Epithelial cell of proximal tubule (primary cell): ENCODE measurements at places on chromosomes 4 and X.
A peak's percentile ranks its signal among the peaks of the same experiment; 100 is the strongest.

- no peak for DNase-seq
Observed at GRCh38 chr4:166838975-166839614, 395.2 kb downstream of the SPOCK3 start.

GRCh38 chr4:16083241-16084191 lies at the start of gene PROM1:
TSS of gene PROM1 (minus strand) at chr4:16084023. CDS start at chr4:16075906, 8,117 bp downstream.
- no peak for DNase-seq

DNA sequence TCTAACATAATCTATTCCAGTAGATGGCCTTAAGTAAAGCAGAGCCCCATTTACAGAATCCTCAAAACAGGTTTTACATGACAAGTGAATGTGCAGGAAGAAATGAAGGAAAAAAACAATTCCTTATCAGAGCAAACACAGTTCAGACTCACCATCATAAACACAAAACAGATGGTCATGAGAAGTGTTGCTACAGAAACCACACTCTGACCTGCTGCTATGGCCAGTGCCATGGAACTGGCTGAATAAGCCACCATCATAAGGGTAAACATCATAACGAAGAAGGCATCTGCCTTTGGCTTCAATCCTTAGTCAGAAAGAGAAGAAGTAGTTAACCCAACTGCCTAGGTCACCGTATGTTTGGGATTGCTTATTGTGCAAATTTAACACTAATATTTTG lies 61.1 kb downstream of the ABCG2 start:
- no peak for DNase-seq

DNA sequence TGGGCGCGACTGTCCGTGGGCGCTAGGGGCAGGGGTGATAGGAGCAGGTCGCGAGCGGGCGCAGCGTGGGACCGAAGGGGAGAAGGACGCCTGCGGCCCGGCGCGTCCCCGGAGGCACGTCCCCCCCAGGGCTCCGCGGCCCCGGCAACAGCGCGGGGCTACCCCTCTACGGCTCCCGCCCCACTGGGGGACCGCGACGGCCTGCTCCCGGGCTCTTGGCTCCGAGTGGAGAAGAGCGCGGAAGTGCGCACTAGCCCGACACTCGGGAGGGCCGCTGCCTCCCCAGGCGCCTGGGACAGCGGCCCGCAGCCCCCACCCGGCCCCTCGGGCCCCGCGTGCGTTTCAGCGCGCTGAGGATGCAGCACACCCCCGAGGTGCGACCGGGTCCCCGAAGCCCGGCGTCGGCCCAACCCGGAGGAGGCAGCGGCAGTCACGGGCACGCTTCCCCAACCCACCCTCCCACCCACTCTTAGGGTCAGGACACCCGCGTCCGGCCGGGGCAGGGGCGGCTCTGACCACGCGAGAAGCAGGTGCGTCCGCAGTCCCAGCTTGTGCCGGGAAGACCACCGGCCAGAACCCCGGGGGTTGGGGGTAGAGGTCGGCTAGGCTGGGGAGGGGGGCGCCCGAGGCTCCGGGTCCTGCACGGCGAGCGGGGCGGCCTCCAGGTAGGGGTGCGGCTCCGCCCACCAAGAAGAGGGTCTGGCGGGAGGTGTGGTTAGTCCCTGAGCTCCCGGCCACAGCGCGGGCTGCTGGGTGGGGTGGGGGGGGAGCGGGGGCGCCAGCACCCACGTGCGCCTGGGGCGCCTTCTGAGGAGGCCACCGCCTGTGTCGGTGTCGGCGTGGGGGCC lies 18.5 kb upstream of the NAT8L start:
- no peak for DNase-seq

DNA sequence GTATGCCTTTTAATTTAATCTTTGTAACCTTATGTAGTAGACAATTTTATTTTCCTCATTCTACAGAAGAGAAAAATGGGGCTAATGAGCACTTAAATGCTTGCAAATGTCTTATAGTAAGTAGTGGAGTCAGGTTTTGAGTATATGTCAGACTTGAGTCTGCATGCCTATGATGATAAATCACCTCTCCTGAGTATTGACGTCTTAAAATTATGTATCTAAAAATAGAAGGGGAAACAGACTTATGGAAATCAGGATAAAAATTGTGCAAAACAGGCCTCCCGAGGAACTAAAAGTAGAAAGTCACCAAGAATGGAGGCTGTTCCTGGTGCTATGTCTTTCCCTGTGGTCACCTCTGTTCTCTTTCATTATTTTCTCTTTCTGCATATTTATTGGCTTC lies 92.7 kb downstream of the STIM2 start:
- no peak for DNase-seq

GRCh38 chrX:42967681-42968300 lies 189.8 kb upstream of the PPP1R2C start:
- DNase-seq, result no peak

GRCh38 chrX:15598026-15598425 lies 2.7 kb downstream of the ACE2 start:
- DNase-seq, result no peak

DNA sequence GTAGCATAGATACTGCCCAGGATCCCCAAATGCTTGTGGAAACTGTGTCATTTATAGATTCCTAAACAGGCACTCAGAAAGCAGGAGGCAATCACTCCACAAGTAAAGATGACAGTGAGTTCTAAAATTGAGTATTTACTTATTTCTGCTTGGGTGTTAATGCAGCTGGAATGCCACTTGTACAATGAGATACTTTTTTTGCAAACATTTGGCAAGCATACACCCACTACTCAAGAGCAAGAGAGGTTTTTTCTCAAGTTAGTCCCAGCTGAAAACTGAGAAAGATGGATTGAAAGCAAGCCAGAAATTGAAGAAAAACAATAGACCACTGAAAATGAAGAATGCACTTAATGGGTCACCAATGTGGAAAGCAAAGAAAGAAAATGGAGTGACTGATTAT lies 22.5 kb downstream of the GABRA3 start:
- no peak for DNase-seq

DNA sequence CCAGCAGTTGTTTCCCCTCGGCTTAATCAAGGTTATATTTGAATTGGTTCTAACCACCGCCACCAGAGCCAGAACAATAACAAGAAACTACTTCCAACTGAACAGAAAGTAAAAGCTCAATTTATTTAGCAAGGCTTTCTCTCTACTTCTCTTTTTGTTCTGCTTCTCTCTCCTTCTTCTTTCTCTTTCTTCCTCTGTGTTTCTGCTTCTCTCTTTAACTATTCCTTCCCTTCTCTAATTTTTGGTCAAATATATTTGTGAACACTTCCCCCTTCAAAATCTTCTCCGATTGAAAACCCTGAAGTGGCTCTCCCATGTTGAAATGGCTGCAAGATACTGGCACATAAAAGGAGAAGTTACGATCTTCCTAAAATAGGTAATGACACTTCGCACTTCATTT lies 1195.9 kb upstream of the PRKX start:
- no peak for DNase-seq

- no peak for DNase-seq
Observed at GRCh38 chr4:52853351-52853750, 8.8 kb upstream of the RASL11B start.

GRCh38 chr4:52996261-52997131 lies 134.4 kb downstream of the RASL11B start:
- DNase-seq, result no peak

- DNase-seq, result no peak
Observed at GRCh38 chr4:66574145-66574978, 904.1 kb upstream of the EPHA5 start.

- DNase-seq, result no peak
Observed at GRCh38 chr4:80171251-80171650, 26.1 kb upstream of the PRDM8 start.

- DNase-seq, result no peak
Observed at GRCh38 chr4:38354872-38355271, 309.1 kb upstream of the KLF3 start.

DNA sequence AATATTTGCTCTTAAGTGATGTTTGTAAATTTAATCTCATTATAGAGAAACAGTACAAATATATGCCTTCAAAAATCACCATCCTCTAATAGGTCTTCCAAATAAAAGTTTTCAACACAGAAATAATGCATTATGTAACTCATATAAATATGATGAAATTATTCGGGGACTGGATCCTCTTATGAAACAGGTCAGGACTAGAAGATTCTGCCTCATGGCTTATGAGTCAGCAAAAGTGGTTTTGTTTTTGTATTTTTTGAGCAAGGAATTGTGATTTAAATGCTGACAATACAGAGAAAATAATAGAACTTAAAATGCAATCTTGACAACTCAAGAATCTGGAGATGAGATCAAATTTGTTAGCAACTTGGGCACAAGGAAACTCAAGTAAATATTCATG lies 179.7 kb upstream of the NDP start:
- DNase-seq, result no peak

DNA sequence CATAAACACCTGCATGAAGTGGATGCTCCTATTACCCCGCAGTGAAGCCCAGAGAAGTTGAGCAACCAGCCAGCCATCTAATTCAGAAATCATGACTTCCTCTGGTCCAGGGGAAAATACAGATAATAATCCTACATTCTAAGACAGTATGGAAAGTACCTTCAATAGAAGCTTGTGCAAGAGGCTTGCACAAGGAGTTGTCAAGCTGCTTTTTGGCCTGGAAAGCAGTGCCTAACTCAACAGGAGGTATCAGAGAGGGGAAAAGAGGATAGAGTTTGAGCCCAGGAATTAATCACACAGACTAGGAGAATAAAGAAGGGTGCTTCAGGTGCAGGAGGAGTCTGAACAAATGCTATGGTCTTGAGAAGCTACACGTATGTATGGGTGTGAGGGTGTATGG lies 26.7 kb downstream of the TMEM192 start:
- no peak for DNase-seq

DNA sequence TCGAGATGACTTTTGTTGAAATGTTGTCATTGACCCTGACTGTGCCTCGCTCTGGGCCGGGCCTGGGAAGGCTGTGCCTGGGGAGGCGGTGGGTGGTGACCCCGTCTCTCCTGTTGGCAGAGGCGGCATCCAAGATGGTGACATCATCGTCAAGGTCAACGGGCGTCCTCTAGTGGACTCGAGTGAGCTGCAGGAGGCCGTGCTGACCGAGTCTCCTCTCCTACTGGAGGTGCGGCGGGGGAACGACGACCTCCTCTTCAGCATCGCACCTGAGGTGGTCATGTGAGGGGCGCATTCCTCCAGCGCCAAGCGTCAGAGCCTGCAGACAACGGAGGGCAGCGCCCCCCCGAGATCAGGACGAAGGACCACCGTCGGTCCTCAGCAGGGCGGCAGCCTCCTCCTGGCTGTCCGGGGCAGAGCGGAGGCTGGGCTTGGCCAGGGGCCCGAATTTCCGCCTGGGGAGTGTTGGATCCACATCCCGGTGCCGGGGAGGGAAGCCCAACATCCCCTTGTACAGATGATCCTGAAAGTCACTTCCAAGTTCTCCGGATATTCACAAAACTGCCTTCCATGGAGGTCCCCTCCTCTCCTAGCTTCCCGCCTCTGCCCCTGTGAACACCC lies 36.4 kb downstream of the HTRA3 start:
- DNase-seq, result no peak

DNA sequence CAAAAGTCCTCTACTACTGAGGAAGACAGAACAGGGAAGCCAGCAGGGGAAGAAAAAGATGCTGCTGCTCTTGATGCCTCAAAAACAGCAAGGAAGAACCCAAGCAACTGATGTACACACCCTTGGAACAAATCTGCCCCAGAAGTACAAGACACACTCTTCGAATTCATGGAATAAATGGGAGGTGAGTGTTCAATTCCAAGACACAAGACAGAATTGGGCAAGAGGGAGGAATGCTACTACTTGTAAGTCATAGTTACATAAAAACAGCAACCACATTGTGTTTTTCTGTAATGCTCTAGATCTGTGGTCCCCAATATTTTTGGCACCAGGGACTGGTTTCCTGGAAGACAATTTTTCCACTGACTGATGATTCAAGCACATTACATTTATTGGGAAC lies 58.0 kb upstream of the H2AZ1 start:
- DNase-seq, result peak; percentile 48

DNA sequence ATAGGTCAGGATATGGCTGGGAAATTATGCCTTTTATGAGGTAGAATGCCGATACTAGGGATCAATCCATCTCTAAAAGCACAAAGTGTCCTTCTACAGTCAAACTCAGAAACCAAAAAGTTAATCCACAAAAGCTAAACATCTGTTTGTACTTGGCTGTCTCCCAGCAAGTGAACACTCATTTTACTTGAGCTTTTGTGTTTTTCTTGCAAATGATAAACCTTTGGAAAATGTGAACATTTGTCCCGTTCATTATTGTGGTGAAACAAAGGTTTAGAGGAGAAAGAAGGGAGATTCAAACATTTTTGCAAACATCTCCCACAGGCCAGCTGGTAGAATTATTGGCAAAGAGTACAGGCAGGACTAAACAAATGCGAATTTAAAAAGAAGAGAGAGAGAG lies 300.6 kb upstream of the SPANXN1 start:
- DNase-seq, result no peak

DNA sequence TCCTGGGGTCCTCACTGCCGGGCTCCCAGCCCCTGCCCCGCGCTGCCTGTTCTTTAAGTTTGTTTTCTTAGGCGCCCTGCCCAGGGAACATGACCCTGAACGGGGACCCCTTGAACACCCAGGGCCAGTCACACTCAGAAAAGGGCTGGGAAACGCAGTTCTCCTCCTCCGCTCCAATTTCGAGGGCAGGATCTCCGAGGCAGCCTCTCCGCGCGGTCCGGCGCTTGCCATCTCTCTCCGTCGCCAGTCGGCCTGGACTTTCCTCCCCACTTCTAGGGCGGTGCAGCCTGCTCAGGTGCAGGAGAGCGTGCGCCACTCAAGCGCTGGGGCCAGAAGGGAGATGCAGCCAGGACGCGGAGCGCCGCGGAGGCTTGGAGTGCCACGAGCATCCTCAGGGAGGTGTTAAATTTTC lies 9.9 kb downstream of the PRDM8 start:
- DNase-seq, result no peak

GRCh38 chr4:26568446-26568994 lies 15.4 kb upstream of the TBC1D19 start:
- DNase-seq, result peak; percentile 74

DNA sequence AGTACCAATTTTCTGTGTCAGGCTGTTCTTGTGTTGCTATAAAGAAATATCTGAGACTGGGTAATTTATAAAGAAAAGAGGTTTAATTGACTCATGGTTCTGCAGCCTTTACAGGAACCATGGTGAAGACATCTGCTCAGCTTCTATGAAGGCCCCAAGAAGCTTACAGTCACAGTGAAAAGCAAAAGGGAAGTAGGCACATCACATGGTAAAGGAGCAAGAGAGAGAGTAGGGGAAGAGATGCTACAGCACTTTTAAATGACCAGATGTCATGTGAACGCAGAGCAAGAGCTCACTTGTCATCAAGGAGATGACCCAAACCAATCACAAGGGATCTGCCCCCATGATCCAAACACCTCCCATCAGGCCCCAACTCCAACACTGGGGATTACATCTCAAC lies 174.3 kb downstream of the ATP10D start:
- DNase-seq, result no peak

DNA sequence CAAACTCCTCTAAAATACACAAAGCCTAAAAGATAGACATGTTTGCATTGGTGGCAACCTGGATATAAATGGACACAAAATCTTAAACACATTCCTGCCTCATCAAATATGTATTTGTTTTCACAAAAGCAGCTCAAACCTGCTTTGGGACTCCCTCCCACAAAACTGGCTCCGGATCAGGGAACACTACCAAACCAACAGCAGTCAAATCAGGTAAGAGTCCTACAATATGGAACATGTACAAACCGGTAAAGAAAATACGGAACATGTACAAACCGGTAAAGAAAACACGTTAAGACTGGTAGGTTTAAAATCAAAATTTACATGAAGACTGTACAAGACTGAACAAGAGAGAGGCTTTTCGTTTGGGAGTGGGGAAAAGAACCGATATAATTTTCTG lies 4.3 kb downstream of the AMTN start:
- DNase-seq, result no peak

- no peak for DNase-seq
Observed at GRCh38 chr4:176856421-176856820, 63.7 kb upstream of the VEGFC start.
